GM12891 (cell line): ENCODE measurements at places on chromosomes 4 and X.

DNA sequence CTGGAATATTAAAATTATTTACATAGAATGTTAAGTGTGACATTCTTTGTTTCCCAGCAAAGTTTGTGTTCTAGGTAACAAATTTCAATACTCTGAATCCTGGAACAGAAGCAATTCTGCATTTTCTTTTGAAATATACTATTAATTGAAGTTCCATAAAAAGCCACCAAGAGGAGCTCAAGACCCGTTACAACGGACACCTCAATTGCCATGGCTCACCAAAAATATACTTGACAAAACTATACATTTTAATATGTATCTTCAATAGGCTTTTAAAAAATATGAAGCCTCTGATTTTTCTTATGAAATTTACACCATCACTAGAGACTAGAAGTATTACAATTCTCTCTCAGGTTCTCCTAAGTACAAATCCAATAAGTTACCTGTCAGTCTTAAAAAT, 111.4 kb downstream of the NYX start:
- DNase-seq, result no peak

DNA sequence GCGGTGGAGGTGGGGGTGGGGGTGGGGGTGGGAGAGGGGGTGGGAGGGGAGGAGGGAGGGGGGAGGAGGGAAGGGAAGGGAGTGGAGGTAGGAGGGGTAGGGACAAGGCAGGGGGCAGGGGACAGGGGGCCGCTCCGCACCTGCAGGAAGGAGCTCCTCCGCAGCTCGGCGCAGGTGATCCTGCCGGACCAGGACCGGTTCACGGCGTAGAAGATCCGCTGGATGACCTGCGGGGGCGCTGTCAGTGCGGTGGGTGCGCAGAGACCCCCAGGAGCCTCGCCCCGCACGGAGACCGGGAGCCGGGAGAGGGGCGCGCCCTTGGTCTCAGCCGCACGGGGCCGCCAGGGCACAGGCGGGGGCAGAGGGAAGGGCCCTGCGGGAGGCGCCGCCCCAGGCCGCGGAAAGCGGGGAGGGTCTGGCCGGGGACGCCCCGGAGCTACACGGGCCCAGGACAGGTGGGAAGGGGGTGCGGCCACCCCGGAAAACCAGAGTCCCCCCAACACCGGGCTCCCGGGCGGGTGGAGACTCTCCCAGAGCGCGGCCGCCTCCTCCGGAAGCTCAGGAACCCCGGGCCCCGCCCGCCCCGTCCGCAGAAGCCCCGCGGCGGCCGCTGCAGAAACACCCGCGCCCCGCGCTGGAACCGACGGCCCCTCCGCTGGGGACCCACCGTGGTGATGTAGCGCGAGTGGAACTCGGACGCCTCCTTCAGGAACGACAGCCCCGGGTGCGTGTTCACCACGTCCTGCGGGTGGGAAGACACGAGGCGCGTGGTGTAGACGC, 27.6 kb upstream of the GTPBP6 start:
- no peak for DNase-seq

DNA sequence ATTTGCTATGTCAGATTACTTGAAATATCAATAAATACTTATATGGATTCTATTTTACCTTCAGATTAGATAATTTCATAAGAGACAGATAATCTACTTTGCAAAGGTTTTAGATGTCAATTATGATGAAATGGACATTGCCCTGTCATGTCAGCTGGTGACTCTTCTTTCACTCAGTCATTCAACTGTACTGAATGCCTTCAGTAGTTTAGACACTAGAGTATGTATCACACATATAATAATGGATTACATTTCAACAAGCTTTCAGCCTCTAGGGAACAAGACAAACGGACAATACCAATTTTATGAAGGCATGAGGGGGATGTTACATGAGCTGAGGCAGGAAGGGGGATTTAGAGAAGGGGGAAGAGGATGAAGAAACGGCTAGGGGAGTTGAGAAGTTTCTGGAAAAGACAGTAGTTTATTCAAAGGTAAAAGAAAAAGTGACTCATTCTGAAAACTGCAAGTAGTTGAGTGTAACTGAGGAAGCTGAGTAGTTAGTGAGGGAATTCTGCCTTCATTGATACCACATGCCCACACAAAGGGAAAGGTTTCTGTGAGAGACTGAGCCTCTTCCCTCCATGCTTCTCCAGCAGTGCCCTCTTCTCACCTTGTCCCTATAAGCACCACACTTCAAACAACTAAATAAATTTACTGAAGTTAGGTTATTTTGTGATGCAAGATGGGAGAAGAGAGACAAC, 25.7 kb downstream of the SLC9B2 start:
- no peak for DNase-seq

GRCh38 chr4:46146993-46147392, 23.1 kb upstream of the GABRG1 start:
- no peak for DNase-seq

DNA sequence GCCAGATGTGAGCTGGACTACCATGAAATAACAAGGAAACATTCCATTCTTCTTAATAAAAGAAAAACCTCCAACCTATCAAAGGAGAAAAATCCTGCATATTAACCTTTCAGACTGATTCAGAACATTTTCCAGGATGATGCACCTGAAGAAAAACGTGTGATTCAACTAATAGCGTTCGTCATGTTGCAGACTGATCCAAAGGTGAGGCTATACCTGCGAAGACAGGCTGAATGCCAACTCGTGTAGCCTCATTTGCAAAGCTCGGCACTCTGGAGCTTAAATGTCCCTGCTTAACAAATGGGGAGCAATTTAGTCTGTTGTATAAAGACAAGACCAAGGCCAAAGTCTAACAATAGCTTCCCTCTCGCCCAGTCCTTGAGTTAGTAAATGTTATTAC, 172.0 kb upstream of the NOCT start:
- DNase-seq, result no peak

DNA sequence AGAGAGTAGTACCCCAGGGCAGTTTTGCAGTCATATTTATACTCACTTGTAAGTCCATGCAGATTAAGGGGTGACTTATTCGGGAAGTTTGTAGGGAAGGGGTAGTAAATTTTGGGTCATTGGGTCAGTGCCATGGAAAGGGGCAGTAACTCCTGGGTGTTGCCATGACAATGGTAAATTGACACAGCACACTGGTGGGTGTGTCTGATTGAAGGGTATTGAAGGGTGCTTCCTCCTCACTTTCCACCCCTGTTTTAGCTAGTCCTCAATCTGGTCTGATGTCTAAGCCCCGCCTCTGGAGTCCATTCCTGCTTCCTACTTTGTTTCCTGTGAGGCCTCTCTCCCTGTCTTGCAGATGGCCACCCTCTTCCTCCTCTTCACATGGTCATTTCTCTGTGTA, 11.9 kb downstream of the ODAPH start:
- no peak for DNase-seq

GRCh38 chr4:88062843-88063242, 55.4 kb downstream of the PKD2 start:
- DNase-seq, result no peak
